PC-3 (cell line): ENCODE measurements at places on chromosomes 12 and 14. TPM values are rescaled to one million over a fixed set of nuclear protein-coding genes. Genes with fewer than 3 reads are reported as not detected.

DNA sequence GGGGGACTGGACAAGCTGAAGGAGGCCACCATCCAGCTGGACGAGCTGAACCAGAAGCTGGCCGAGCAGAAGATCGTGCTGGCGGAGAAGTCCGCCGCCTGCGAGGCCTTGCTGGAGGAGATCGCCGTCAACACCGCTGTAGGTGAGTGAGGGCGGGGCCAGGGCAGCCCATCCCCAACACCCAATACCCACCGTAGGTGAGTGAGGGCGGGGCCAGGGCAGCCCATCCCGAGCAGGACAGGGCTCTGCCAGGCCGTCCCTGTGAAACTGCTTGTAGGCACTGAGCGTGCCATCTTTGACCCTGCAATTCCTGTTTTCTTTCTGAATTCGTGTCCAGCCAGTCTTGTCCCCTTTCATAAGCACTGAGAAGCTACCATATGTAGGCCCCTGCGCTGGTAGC, 74.0 kb downstream of the CCDC92 start:
- DNase-seq, result no peak

DNA sequence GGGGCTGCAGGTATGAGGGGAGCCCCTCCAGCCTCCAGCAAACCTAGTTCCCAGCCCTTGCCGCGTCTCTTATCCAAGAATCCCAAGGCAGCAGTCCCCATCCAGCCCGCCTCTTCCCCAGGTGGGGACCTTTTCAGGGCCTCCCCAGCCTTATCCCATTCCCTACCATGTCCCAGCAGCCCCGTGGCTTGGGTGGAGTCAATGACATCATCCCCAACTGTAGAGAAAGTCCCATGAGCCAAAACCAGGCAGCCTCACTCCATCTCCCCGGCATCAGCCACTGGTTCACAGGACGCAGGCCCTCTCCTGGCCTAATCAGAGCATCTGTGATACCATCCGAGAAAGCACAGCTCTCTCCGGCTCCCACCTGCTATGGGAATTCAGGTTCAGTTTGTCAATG, 131.0 kb downstream of the NCOR2 start:
- DNase-seq, result no peak

DNA sequence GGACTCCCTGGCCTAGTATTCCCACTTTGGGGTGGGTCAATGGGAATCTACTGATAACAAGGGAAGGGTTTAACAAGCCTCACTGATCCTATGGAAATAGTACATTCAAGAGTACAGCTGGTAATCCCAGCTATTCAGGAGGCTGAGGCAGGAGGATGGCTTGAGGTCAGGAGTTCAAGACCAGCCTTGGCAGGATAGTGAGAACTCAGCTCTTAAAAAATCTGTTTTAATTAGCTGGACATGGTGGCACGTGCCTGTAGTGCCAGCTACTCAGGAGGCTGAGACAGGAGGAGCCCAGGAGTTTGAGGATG, 4.5 kb downstream of the POMT2 start:
- DNase-seq, result no peak

- DNase-seq, result peak; percentile 77
These were observed 71.1 kb downstream of the PELI2 start for GRCh38 chr14:56189307-56189706.

- DNase-seq, result no peak
These were observed 18.4 kb downstream of the TMPO start for GRCh38 chr12:98533723-98534251.

DNA sequence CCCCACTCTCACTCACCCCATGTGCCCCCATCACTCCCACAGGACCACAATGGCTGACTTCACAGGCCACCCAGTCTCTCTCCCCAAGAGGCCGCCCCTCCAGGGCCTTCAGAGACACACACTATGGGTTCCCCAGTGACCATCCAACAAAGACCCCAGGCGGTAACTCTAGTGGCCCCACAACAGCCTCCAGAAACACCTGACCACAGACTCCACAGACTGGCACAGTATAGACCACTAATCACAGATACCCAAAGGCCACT, 3.0 kb downstream of the ZNF605 start:
- DNase-seq, result no peak

DNA sequence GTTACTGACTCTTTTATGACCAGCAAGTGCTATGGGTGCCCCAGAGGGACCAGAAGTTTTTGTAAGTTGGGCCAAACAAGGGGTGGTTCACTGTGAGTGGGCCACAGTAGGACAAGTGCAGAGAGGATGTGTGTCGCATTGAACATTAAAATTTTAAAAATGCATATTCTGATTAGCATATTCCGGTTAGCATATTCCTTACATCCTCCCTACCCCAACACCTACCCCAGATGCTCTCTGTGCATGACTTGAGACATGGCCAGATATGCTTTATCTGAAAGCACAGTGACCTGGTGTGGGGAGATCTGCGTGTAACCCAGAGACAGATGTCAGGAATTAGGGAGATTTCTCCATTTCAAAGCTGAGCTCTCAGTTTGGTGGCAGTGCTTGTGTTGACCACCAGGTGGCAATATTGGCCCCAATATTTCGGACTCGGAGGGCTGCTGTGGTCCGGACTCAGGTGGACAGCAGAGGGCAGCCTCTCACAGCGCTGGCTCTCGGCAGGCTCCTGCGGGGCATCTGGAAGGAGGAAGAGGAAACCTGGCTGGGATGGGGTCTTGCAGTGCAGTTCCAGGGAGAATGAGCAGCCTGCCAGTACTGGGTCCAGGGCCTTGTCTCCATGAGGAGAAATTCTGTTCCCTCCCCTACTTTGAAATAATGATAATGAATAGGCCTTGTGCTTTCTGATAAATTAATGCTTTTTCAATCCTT, 1.6 kb upstream of the CEBPE start:
- DNase-seq, result peak; percentile 92

DNA sequence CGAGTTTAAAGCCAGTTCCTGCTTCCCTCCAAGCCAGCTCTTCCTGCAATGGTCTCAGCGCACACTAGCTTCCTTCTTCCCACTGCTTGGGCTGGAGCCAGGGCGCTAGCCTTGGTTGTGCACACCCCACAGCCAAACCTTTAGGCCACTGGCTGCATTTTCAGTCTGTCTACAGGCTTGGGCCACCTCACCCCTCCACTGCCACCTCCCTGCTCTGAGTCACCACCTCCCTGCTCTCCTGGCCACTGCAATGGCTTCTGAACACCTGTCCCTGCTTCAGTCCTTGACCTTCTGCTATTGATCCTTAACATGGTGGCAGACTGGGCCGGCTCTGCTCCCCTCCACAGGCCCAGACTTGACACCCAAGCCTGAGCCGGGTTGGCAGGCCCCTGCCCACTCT, 151.1 kb downstream of the RBM19 start:
- DNase-seq, result peak; percentile 45

GRCh38 chr14:96138241-96138640, 66.4 kb upstream of the BDKRB2 start:
- no peak for DNase-seq

DNA sequence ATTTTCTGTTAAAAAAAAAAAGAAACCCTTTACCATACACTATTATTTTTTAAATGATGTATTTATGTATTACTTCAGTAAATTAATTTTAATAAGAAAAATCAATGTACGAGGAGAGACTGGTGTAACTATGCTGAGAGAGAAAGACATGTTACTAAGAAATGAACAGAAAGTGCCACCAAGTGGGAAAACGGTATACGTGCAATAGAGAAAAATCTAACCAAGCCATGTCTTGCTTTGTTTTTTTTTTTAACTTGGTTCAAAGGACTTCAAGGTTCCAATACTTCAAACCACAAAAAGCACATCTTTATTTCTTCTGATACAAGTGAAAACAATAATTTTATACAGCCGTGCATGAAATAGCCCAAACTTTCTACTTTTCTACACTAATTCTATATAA, 22.9 kb downstream of the NDUFA12 start:
- peak; percentile 2 for DNase-seq

DNA sequence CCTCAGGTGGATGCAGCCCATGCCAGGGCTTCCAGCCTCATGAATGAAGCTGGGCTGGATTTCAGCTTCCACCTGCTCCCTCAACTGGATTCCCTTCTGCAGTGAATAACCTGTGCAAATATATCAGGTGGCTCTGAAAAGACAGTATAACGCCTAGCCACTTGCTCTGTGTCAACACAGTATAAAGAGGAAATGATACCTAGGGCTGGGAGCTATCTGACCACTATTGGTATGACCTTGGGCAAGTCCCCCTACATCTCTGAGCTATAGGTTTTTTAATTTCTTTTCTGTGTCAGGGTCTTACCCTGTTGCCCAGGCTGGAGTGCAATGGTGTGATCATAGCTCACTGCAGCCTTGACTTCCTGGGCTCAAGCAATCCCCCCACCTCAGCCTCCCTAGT, 19.8 kb downstream of the ISM2 start:
- no peak for DNase-seq

DNA sequence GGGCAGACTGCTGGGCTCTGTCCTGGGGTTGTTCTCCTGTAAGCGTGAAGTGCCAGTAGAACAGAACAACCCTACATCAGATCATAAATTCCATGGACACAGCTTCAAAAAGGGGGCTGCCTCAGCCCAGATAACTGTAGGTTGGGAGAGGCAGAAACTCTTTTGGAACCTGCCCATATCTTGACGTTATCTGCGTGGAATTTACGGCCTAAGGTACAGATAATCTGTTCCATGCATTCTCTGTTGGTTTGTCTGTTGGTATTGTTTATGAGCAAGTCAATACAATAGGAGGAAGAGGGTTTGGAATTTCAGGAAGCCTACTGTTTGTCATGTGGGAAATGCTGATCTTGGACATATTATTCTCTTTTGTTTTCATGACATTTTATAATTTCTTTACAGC, 36.7 kb downstream of the SLC25A47 start:
- DNase-seq, result no peak

DNA sequence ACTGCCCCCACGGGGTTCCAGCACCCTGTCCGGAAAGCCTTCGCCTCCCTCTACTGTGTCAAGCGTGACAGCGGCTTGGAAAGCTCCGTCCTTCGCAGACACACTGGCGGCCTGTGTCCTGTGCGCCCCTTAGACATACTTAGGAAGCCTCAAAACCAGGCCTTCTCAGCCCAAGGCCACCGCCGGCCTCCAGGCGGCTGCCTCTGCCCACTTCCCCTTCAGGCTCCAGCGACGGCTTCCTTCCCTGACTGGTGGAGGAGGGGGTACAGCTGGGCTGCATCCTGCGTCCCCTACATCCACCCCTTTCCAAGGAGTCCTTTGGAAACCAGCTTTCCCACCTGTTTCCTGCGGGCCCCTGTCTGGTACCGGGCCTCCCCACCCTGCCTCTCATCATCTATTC, 2.5 kb upstream of the CACNA2D4 start:
- DNase-seq, result no peak

DNA sequence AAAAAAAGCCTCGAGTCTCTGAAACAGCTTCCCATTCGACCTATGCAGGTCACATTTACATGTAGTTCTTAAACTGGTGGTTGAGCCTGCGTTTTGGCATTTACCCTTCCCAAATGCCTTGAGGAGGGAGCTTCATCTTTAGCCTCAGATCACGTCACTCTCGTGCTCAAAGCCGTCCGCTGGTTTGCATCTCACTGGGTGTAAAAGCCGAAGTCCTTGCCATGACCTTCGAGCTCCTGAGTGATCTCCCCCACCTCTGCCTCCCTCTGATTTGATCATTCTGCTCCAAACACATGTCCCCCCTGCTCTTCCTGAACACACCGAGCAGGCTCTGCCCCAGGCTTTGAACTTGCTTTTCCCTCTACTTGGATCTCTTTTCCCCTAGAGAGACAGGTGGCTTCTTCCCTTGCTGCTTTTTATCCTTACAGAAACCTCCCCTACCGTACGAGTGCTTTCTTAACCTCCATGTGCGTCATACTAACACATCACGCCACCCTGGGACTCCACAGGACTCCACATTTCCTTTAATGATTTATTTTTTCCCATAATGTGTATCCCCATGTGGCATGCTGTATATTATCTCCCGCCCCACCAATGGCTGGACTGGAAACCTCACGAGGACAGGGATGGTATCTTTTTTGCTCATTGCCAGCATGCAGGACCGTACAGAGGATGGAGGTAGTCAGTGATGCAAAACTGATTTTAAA, 610.7 kb downstream of the VRK1 start:
- DNase-seq, result no peak

- no peak for DNase-seq
These were observed 89.9 kb downstream of the NT5DC3 start for GRCh38 chr12:103751171-103751570.

DNA sequence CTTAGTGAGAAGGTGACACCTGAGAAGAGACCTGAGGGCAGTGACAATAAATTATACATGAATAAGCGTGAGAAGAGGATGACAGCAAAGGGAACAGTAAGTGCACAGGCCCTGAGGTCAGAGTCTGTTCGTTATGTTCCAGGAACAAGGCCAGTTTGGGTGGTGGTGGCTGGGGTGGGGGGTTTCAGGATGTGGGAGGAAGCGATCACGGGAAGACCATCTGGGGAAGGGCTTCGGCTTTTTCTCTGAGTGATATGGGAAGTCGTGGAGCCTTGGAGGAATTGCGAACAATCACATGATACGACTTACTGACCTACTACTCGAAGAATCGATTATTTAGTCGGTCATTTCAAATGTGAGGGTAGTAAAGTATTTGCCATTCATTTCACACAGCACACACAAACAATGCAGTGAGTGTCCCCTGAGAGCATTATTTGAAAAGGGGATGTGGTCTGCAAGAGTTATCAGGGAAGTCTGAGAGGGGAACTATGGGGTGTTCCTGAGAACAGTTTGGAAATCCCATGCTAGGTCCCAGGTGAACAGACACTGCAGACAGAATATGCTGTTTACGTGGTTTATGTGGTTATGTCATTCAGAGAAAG, 94.7 kb downstream of the SLC38A1 start:
- no peak for DNase-seq

DNA sequence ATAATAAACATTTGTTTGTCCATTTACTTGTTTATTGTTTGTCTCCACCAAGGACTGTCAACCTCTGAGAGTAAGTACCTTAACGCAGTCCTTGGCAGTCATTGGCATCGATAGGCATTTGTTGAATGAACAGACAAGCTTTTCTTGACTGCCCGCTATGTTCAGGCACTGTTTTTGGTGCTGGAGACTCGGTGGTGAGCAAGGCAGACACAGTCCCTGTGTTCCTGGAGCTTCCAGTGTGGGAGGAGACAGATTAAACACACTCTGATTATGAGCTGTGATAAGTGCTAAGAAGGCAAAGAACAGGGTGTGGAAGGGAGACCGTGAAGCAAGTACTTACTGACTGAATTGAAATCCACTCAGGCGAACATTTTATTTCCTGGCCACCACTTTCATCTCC, 1.2 kb downstream of the ATP6V0A2 start:
- peak; percentile 29 for DNase-seq

The ITGB7 gene
- 1.9 and 3.4 TPM in 2 replicates for total RNA-seq

The RNASE2 gene
- not detected in 2 replicates for total RNA-seq

The SLCO1A2 gene
- not detected in 2 replicates for total RNA-seq

The RBM19 gene
- total RNA-seq, result 61.7 and 68.0 TPM in 2 replicates

The LTB4R gene
- 11.6 and 13.1 TPM in 2 replicates for total RNA-seq

The LRTM2 gene
- not detected in 2 replicates for total RNA-seq

The ALDH2 gene
- total RNA-seq, result 0.35 and 2.0 TPM in 2 replicates

The CCNT1 gene
- 15.1 and 20.7 TPM in 2 replicates for total RNA-seq

The LRRC74A gene
- not detected in 2 replicates for total RNA-seq

The SLC6A13 gene
- total RNA-seq, result not detected in 2 replicates

The NFE2 gene
- total RNA-seq, result 0.26 and 0.40 TPM in 2 replicates

The MMP17 gene
- total RNA-seq, result 30.2 and 31.8 TPM in 2 replicates
